Uterus (tissue), 4 donors: ENCODE measurements at places on chromosomes 4 and X. TPM values are rescaled to one million over a fixed set of nuclear protein-coding genes. Genes with fewer than 3 reads are reported as not detected.

RASSF6 gene
- not detected for total RNA-seq

REELD1 gene
- total RNA-seq = not detected

GRCh38 chr4:120672558-120673147, 249.9 kb downstream of the PRDM5 start:
- no peaks in the 10 kb centered on the region for H3K27me3 ChIP-seq
- H3K4me3 ChIP-seq = no peak overlapping the region
- H3K4me1 ChIP-seq = no peaks in the 10 kb centered on the region
- H3K27ac ChIP-seq = no peak overlapping the region
- no peak for DNase-seq

GRCh38 chr4:37455301-37456131, 211.0 kb downstream of the NWD2 start:
- no peak for DNase-seq
- H3K4me3 ChIP-seq = no peak overlapping the region
- H3K27me3 ChIP-seq = no peaks in the 10 kb centered on the region
- H3K36me3 ChIP-seq = no peaks in the 10 kb centered on the region
- no peak overlapping the region for H3K27ac ChIP-seq
- no peaks in the 10 kb centered on the region for H3K4me1 ChIP-seq

GRCh38 chrX:154779261-154779660, 16.6 kb downstream of the DKC1 start:
- H3K27ac ChIP-seq = no peak overlapping the region
- no peak for DNase-seq
- no peaks in the 10 kb centered on the region for H3K4me1 ChIP-seq
- H3K36me3 ChIP-seq = no peaks in the 10 kb centered on the region
- H3K4me3 ChIP-seq = no peak overlapping the region
